Type B pancreatic cell (in vitro differentiated cells): ENCODE measurements at places on chromosomes 3 and 15. TPM values are rescaled to one million over a fixed set of nuclear protein-coding genes. Genes with fewer than 3 reads are reported as not detected.

- no peak for DNase-seq
These were observed 44.8 kb upstream of the TLE3 start for GRCh38 chr15:70142322-70143191.

GRCh38 chr15:85858586-85859375 is 64.1 kb upstream of the KLHL25 start:
- DNase-seq: peak; percentile 79

- DNase-seq: no peak
These were observed 115.9 kb upstream of the ST8SIA2 start for GRCh38 chr15:92277776-92278175.

DNA sequence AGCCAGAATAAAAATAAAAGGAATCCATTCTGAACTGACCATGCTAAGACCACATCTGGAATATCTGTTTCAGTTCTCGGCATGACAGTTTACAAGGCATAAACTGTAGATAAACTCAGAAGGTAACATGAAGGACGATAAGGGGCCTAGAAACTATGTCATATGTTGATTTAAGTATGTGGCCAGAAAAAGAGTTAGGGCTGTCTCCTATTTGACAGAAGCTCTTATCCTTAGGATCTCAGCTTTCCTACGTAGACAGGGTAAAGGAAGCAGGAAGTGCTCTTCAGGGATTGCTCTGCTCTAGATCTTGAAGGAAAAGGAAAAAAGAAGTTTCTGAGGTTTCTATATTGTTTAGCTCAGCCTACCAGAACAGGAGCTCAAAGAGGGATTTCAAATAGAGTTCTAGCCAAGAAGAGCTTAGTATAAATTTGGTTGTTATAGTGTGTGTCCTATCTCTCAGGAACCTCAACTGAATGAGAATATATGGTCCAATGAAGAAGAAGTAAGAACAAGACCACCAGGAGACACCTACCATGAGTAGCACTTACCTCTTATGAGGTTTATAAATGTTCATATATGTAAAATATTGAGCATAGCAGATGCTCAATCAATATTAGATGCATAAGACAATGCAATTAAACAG is 59.2 kb downstream of the TP53BP1 start:
- no peak for DNase-seq

DNA sequence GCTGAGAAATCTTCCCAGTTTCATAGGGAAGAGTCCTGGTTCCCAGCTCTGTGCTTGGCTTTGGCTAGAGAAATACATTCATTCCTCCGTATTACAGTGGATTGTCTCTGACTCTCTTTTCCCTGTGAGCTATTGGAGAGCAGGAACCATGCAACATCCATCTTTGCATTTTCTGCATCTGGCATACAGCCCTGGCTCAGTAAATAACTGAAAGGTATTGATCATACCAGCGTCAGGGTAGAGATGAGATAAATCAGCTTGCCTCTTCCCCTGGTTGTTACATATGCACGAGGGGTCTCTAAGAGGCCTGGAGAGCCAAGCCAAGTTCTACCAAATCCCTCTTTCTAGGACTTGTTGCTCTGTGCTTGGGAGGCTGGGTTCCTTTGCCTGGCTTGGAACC is 35.2 kb downstream of the FOXB1 start:
- no peak for DNase-seq

DNA sequence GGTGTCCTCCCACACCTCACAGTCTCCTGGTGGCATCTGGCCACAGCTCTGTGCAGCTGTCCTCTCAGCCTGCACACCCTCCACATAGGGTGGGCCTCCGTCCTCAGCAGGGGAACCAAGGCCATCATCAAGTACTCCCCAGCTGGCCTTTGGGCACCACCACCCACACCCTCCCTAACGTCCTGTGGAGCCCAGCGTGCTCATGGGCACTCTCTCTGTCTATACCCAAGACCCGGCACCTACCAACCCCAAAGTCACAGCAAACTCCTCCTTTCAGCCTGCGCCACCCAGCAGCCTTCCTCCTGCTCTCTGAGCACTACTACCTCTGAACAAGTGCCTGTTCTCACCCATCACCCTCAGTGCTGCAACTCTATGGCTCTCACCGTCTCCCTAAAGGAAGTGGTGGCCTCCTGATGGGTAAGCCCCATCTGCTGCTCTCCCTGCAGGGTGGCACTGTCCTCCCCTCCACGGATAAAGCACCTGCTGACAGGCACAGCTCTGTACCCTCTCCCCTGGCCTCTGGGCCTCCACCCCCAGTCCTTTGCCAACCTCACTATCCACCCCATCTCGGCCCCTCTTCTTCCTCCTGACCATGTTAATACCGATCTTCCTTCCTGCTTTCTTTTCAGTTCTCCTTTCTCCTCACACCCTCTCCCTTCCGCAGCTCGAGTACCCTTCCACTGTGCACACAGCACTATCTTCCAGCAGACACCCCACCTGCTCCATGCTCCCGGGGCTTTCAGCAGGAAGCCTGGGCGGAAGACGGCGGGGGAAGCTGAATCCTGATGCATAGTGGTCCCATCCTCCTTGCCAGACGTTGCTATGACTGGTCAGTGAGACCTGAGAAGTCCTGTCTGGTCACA is 31.5 kb downstream of the SLC41A3 start:
- no peak for DNase-seq

GRCh38 chr3:18902081-18902793 is 246.1 kb upstream of the KCNH8 start:
- no peak for DNase-seq

DNA sequence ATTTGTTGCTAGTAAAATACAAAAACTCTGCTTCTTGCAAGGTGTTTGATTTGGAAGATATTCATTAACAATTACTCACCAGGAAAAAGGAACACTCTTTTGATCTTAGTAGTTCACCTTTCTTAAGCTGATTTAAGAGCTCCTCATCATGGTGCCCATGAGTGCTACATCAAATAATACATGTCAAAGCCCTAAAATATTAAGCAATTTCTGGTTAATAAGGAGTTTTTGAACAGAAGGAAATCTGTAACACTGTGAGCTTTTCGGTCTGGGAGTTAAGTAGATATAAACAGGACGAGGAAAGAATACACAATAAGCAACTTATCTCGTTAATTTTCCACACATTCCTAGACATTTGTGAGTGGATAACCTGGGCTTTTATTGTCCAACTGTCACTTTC is 83.9 kb upstream of the DCBLD2 start:
- no peak for DNase-seq

ACSBG1 gene
- 0.71 TPM in 1 of 2 replicates, not detected in the other for total RNA-seq

CCNB2 gene
- 24.6 and 63.0 TPM in 2 replicates for total RNA-seq

SEC22A gene
- 15.6 and 21.5 TPM in 2 replicates for total RNA-seq

NGLY1 gene
- total RNA-seq: 34.4 and 38.9 TPM in 2 replicates

TRIM59 gene
- total RNA-seq: 13.8 and 28.1 TPM in 2 replicates

GOLGA8S gene
- total RNA-seq: 0.19 TPM in 1 of 2 replicates, not detected in the other

USF3 gene
- 14.1 and 20.8 TPM in 2 replicates for total RNA-seq
